ENCODE measurements at places on chromosomes 12 and 14.
A peak's percentile ranks its signal among the peaks of the same experiment; 100 is the strongest.

GRCh38 chr12:121613462-121613861 is 12.9 kb upstream of the ORAI1 start:
- no peak for DNase-seq

DNA sequence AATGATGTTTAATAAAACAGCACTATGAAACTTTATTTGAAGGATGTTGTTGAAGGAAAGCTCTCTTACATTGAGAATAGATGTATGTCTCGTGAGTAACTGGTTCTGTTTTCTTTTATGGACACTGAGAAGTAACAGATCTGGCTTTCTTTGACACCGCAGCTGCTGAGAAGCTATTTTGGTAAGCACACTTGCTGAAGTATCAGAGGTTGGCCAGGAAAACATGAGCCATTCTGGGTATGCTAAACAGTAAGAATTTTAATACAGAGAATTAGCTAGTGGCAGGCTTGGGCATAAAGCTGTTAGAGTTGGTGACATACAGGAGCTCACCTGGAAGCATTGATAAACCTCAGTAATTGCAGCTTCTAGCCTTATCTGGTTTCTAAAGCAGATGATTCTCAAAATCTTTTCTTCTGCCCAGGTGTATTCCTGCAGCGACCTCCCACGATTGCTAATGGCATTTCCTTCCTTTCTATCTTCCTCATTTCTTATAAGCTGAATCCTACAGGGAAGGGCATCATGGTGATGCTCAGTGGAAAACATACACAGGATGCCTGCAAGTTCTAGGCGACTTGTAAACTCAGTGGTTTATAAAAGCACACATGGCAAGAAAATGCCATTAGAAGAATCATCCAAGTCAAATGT is 291.6 kb upstream of the SLC16A7 start:
- DNase-seq: no peak

GRCh38 chr12:105945880-105946279 is 192.9 kb downstream of the NUAK1 start:
- DNase-seq: no peak

- DNase-seq: no peak
Observed at GRCh38 chr12:74285773-74286172, 251.9 kb upstream of the ATXN7L3B start.

DNA sequence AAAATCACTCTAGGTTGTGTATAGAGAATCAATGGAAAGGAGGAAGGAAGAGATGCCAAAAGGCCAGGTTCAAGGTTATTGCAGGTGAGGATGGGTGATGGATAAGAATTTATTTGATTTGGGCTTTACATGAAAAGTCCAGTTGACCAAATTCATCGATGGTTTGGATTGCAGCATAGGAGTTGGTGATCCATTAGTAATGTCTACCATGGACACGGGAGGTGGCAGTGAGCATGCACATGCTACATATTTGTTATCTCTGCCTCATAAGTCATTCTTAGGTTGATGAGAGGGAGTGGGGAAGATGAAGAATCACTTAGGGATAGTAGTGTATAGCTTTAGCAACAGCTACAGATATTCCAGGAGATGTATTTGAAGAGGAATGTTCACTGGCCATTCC is 211.4 kb downstream of the PHETA1 start:
- DNase-seq: no peak

- DNase-seq: no peak
Observed at GRCh38 chr14:70189456-70190077, 816 bp upstream of the SLC8A3 start.

GRCh38 chr14:100616854-100617409 is 29.7 kb upstream of the BEGAIN start:
- no peak for DNase-seq

DNA sequence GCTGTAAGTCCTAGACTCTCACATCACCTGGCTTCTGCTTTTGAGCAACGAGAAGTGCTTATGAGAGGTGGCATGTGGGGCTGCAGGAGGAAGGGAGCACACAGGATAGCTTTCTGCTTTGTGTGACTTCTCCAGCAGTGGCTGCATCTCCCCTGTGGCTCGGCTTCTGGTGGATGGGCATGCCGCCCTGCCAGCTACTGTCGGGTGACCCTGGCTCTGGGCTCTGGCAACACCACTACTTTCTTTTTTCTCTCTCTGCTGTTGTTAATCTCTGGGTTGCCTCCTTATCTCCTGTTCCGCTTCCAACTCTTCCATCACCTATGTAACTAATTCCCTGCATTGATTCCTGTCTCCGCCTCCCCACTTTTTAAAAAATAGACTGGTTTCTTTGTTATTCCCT is 209.1 kb upstream of the DAAM1 start:
- no peak for DNase-seq

DNA sequence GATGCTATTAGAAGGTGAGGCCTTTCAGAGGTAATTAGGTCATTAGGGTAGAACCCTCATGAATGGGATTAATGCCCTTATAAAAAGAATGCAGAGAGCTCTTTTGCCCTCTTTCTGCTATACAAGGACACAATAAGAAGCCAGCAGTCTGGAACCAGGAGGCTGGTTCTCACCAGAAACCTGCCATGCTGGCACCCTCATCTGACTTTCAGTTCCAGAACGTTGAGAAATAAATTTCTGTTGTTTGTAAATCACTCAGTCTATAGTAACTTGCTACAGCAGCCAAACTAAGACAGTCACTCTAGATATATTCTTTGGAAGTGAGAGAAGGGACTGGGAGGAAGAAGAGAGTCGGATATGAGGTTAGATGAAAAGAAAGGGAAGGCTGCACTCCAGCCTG is 125.0 kb upstream of the MYF6 start:
- no peak for DNase-seq

GRCh38 chr12:27020761-27021160 is 1.6 kb upstream of the MED21 start:
- no peak for DNase-seq

DNA sequence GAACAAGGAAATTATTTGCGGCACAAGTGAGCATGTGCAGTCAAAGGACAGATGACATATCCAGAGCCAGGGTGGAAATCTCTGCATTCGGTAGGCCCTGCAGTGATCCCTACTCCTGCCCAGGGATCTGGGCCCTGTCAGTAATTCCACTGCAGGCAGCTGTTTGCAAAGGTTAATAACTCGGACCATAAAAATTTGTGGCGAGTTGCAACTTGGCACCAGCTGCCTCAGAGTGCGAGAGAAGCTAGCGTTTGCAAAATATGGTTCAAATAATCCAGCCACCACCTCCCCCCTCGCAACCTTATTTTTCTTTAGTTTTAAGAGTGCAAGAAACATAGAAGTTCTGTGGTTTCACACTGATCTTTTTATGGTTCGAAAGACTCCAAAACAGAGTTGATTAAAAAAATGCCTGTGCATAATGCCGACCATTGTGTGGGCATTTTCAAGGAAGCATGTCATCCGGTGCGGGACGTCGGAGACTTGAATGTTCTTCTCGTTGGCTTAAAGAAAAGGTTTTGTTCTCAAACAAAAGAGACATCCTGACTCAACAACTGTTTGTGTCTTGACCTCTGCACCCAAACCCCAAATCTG is 224.5 kb downstream of the BCL11B start:
- DNase-seq: peak; percentile 58

DNA sequence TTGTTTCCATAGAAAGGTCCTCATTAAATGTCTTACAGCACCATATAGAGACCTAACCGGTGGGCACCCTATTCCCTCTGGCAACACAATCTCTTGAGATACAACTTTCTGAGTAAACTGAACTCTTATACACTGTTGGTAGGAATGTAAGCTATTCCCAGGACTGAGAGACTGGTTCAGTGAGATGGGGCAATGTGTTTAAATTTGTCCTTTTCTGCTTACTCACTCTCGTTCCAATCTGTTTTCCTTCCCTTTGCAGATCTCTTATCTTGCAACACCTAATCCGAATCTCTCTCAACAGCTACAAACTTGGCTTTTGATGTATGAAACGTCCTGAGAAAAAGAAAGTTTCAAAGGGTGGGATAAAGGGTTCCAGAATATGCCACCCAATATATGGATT is 26.1 kb upstream of the ETV6 start:
- no peak for DNase-seq

GRCh38 chr14:94646066-94646465 is 33.9 kb downstream of the SERPINA3 start:
- DNase-seq: no peak

DNA sequence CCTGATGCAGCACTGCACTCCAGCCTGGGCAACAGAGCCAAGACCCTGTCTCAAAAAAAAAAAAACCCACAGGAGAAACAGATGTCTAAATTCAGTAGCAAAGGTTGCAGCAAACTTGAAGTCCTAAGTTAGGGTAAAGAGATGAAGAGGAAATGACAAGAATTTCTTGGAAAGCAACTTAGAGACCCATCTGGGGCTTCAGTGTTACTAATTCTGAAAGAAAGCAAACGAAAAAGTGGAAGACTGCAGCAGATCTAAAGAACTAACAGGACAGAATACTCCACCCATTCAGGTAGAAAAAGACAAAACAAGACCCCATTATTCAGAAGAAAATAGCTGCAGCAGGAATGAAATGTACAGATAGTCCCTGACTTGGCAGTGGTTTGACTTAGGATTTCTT is 31.9 kb downstream of the RESF1 start:
- DNase-seq: no peak

DNA sequence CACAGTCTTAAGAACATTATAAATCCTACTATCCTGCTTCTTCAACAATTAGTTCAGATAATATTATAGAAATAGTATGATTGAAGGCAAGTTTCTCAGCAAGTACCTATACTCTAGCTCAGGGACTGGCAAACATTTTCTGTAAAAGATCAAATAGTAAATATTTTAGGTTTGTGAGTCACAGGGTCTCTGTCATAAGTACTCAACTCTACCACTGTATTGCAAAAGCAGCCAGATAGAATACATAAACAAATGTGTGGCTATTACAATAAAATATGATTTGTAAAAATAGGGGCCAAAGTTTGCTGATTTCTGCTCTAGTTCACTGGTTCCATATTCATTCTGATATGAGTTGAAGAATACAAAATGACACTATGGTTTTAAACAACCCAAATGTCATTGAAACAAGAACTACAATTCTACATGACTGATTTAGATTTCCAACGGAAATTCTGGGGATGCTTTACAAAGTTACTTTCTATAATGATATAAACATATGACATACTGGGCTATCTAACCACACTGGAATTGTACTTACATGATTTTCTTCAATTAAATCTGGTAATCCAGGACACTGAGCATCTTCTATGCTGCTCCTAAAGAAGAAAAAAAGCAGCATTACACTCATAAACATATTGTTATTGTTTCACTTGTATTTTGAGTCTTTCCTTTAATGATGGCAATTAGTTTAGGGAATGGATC is 23.2 kb downstream of the LGALS3 start:
- no peak for DNase-seq

DNA sequence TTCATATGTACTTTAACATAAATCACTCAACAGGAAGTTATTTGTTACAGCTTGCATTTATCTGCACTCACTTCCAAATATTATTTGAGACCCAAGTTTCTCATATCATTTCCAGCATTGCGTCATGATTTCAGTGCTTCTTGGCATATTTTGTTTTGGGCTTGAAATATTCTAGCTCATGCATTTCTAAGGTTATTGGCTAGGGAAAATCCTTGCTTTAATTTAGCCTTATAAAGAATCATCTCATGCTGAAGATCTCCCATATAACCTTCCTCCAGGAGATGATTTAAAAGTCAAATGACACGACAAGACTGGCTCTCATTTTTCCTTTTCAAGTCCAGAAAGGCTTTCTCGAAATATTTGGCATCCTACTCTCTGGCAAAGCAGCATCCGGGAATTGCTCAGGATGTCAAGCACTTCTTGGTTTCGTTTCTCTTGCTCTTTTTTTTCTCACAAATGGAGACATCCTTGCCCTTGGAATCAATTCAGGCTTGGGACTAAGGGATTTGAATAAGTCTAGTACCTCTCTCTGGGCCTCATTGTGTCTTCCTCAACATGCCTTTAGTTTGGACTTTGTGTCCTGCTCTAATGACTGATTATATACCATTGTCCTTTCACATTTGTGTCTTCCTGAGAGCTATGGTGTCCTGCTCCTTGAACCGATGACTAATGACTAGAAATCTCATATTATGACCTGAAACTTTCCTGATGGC is 295.0 kb downstream of the RMST start:
- DNase-seq: no peak
